A673 (cell line): ENCODE measurements at places on chromosomes 7 and 10. TPM values are rescaled to one million over a fixed set of nuclear protein-coding genes. Genes with fewer than 3 reads are reported as not detected.

Gene CDK1
- total RNA-seq = 153 and 168 TPM in 2 replicates

Gene TLX1
- 0.17 TPM in 1 of 2 replicates, not detected in the other for total RNA-seq

Gene ELAPOR2
- total RNA-seq = not detected in 2 replicates

Gene NAT16
- not detected in 2 replicates for total RNA-seq

Gene ANKMY2
- 24.3 and 30.5 TPM in 2 replicates for total RNA-seq

Gene MLXIPL
- 17.4 and 20.6 TPM in 2 replicates for total RNA-seq

Gene MRLN
- total RNA-seq = 0.72 TPM in 1 of 2 replicates, not detected in the other

Gene NRP1
- total RNA-seq = 31.7 and 32.8 TPM in 2 replicates

Gene BAIAP2L1
- total RNA-seq = 0.77 and 0.92 TPM in 2 replicates

Gene LEP
- not detected in 2 replicates for total RNA-seq

Gene CDK5
- total RNA-seq = 21.1 and 25.7 TPM in 2 replicates

Gene AOAH
- total RNA-seq = not detected in 2 replicates

Gene CABCOCO1
- 0.28 TPM in 1 of 2 replicates, not detected in the other for total RNA-seq

Gene GRID1
- total RNA-seq = not detected in 2 replicates

Gene WNT8B
- total RNA-seq = not detected in 2 replicates

Gene H2BK1
- not detected in 2 replicates for total RNA-seq

Gene SPDYE16
- 0.13 TPM in 1 of 2 replicates, not detected in the other for total RNA-seq

Gene TRIP6
- total RNA-seq = 114 and 140 TPM in 2 replicates

Gene DENND2A
- 0.49 and 0.87 TPM in 2 replicates for total RNA-seq

Gene UPK3BL2
- 4.3 and 7.3 TPM in 2 replicates for total RNA-seq

Gene SLC16A12
- 0.54 and 0.74 TPM in 2 replicates for total RNA-seq

Gene SEPTIN14
- not detected in 2 replicates for total RNA-seq

Gene CLRN3
- not detected in 2 replicates for total RNA-seq

Gene NPY
- total RNA-seq = 34.4 and 40.1 TPM in 2 replicates

Gene AGBL3
- 2.4 and 2.9 TPM in 2 replicates for total RNA-seq

Gene TMEM130
- total RNA-seq = 0.31 TPM in 1 of 2 replicates, not detected in the other

Gene CDH23
- 49.7 and 50.7 TPM in 2 replicates for total RNA-seq

Gene PRR15
- total RNA-seq = 0.17 TPM in 1 of 2 replicates, not detected in the other

Gene PLCE1
- 0.26 and 0.31 TPM in 2 replicates for total RNA-seq

Gene SFMBT2
- total RNA-seq = 8.2 and 11.8 TPM in 2 replicates

Gene GBX1
- total RNA-seq = not detected in 2 replicates

Gene NXPH1
- total RNA-seq = not detected in 2 replicates

Gene CNPY1
- not detected in 2 replicates for total RNA-seq

Gene SLC29A4
- 27.7 and 38.6 TPM in 2 replicates for total RNA-seq

Gene ADARB2
- 0.17 TPM in 1 of 2 replicates, not detected in the other for total RNA-seq

Gene TMEM139
- total RNA-seq = not detected in 2 replicates

Gene TEX47
- not detected in 2 replicates for total RNA-seq

Gene CYP2E1
- 0.49 and 0.74 TPM in 2 replicates for total RNA-seq
